ENCODE measurements at places on chromosomes 6 and 20.

DNA sequence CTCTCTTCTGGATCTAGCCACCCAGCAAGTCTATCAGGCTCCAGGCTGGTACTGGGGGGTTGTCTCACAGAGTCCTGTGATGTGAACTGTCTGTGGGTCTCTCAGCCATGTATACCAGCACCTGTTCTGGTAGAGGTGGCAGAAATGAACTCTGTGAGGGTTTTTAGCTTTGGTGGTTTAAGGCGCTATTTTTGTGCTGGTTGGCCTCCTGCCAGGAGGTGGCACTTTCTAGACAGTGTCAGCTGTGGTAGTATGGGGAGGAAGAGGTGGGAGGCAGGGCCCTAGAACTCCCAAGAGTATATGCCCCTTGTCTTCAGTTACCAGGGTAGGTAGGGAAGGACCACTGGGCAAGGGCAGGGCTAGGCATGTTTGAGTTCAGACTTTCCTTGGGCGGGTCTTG lies 75.8 kb downstream of the SNAP91 start:
- DNase-seq = no peak

DNA sequence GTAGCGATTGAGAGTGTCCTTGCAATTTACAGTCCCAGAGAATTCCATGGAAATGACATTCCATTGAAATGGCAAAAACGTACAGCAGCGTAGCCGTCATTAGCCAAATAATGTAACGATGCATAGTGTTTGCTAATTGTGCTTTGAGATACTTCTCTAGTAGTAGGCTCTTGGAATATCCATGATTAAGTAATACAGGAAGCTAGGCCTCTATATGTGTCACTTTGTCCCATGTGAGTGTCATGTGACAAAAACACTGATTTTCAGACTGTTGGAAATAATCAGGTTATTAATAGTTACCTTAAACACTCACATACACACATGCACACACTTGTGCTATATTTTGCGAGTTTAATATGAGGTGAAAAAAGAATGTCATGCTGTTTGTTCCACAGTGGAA lies 35.2 kb downstream of the SLX4IP start:
- no peak for DNase-seq

DNA sequence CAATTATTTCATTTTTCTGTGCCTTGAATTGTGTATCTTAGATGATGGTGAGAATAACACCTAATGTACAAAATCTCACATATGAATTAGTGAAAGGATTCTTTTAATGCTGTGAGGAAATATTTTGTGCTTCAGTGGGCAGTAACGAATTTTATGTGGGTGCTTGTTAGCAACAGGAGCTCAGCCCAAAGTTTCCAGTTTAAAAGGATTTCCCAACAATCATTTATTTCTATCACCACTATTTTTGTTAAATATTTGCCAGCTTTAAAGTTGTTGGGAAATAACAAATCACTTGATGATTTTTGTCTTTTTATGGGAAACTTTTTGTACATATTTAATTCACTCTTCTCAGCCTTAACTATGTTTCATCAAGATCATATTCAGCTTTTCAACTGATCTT lies 111.8 kb downstream of the QKI start:
- DNase-seq = no peak

- peak; percentile 36 for DNase-seq
Observed at GRCh38 chr6:159929819-159930218, 39.0 kb downstream of the MAS1 start.

GRCh38 chr20:10111139-10111958 lies 76.6 kb downstream of the ANKEF1 start:
- peak; percentile 12 for DNase-seq
